Activated T-helper 17 cell treated with anti-CD3 and anti-CD28 coated beads, Interleukin-2, amount 50 U/mL, for 72 hours (primary cell): ENCODE measurements at places on chromosomes 4 and X. TPM values are rescaled to one million over a fixed set of nuclear protein-coding genes. Genes with fewer than 3 reads are reported as not detected.

- H3K27ac ChIP-seq: no peak overlapping the region
- H3K36me3 ChIP-seq: no peaks in the 10 kb centered on the region
- no peak for ATAC-seq
- H3K27me3 ChIP-seq: peaks cover 17% of the 10 kb centered on the region
- no peaks in the 10 kb centered on the region for H3K4me1 ChIP-seq
Observed at GRCh38 chr4:185071236-185071811, 53.0 kb downstream of the HELT start.

UCHL1 gene
- 1.0 TPM for total RNA-seq

NEUROG2 gene
- total RNA-seq: not detected

GRCh38 chr4:3787489-3788365 is 21.5 kb downstream of the ADRA2C start:
- ATAC-seq: no peak
- H3K27ac ChIP-seq: no peak overlapping the region
- H3K27me3 ChIP-seq: peaks cover 12% of the 10 kb centered on the region
- no peaks in the 10 kb centered on the region for H3K4me1 ChIP-seq
- H3K36me3 ChIP-seq: no peaks in the 10 kb centered on the region
- no peak overlapping the region for H3K4me3 ChIP-seq

GRCh38 chr4:180528003-180528402 is 1715.2 kb upstream of the TENM3 start:
- no peaks in the 10 kb centered on the region for H3K4me1 ChIP-seq
- no peaks in the 10 kb centered on the region for H3K27me3 ChIP-seq
- ATAC-seq: no peak
- H3K27ac ChIP-seq: no peak overlapping the region
- no peaks in the 10 kb centered on the region for H3K36me3 ChIP-seq
- H3K4me3 ChIP-seq: no peak overlapping the region
